ENCODE measurements at places on chromosomes 11 and 22. TPM values are rescaled to one million over a fixed set of nuclear protein-coding genes. Genes with fewer than 3 reads are reported as not detected.

- H3K4me3 ChIP-seq: peak overlapping the region; percentile 37
- no peaks in the 10 kb centered on the region for H3K4me1 ChIP-seq
- peak; percentile 46 for DNase-seq
- no peak overlapping the region for H3K27ac ChIP-seq
- H3K36me3 ChIP-seq: no peaks in the 10 kb centered on the region
- H3K27me3 ChIP-seq: peaks cover 6% of the 10 kb centered on the region
Measured at GRCh38 chr11:123301696-123302400, 106.8 kb upstream of the CLMP start.

DNA sequence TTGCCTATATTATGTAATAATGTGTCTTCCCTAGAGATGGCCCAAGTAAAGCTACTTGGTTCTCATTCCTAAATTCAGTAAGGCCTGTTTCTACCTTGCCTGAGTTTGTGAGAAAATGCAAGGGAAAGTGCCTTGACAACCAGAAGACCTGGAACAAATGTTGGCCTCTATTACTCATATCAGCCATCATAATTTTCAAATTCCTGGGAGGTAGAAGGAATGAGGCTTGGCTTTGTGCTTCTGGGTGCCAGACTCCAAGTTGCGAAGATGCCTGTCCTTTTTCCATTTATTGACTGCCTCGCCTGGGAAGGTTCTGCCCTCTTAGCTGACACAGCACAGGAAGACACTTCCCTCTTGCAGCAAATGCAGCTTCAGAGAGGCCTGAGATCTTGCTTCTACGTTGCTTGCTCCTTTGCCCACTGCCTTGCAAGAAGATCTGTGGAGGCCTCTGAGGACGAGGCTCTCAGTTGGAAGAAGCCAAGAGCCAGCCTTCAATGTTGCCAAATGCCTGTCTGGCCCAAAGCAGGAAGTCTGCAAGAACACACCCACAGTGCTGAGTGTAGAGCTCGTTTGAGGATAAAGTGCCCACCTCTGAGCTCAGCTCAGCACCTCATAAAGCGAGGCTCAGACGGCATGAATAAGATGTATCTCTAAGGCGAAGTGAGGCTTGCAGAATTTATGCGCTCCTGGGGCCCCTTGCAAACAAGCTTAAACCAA is 120.1 kb downstream of the GALNT18 start:
- H3K4me1 ChIP-seq: peaks cover 12% of the 10 kb centered on the region
- no peaks in the 10 kb centered on the region for H3K36me3 ChIP-seq
- H3K27me3 ChIP-seq: no peaks in the 10 kb centered on the region
- H3K27ac ChIP-seq: peak overlapping the region; percentile 56

- H3K27ac ChIP-seq: no peak overlapping the region
- no peaks in the 10 kb centered on the region for H3K4me1 ChIP-seq
- H3K4me3 ChIP-seq: no peak overlapping the region
- no peak for DNase-seq
Measured at GRCh38 chr11:34775417-34775888, 140.7 kb downstream of the APIP start.

DNA sequence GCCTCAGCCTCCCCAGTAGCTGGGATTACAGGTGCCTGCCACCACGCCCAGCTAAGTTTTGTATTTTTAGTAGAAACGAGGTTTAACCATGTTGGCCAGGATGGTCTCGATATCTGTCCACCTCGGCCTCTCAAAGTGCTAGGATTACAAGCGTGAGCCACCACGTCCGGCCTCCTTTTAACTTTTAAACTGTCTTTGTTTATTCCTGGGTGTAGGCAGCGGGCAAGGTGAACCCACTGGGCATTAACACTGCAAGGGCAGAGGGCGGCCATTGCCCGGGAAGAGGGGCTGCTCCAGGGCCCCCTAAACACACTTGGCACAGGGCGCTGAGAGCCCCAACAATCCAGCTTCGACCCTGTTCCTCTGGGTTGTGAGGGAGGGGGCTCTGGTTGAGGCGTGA is 693.6 kb downstream of the BRD1 start:
- no peaks in the 10 kb centered on the region for H3K36me3 ChIP-seq
- H3K27me3 ChIP-seq: no peaks in the 10 kb centered on the region
- H3K4me3 ChIP-seq: no peak overlapping the region
- no peaks in the 10 kb centered on the region for H3K4me1 ChIP-seq
- H3K27ac ChIP-seq: no peak overlapping the region

DNA sequence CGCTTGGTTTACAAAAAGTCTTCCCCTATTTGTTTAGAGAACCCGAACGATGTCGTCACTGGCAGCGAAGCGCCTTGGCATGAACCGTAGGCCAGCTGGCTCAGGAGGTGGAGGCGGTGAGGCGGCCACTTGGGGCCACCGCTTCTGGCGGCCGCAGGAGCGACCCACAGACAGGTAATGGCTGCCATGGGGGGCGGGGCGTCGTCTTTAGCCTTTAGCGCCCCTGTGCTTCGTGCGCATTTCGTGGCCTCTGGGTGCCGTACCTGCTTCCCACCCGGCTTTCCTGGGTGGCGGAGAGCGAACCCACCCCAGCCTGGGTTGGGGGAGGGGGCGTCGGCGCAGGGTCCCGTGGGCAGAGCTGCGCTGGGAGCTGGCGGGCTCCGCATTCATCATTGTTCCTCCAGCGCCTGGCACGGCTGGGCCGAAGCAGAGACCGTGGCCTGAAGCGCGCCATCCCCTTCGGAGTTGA is 469 bp upstream of the OSBP2 start:
- no peaks in the 10 kb centered on the region for H3K4me1 ChIP-seq
- peak overlapping the region; percentile 70 for H3K27ac ChIP-seq
- peak overlapping the region; percentile 64 for H3K4me3 ChIP-seq
- no peaks in the 10 kb centered on the region for H3K36me3 ChIP-seq
- no peaks in the 10 kb centered on the region for H3K27me3 ChIP-seq
- peak; percentile 75 for DNase-seq

GRCh38 chr11:57792060-57792541 is 30.5 kb downstream of the CTNND1 start:
- peak overlapping the region; percentile 85 for H3K27ac ChIP-seq
- H3K4me3 ChIP-seq: no peak overlapping the region

LUZP2 gene
- 1.3 TPM for total RNA-seq

NECTIN1 gene
- total RNA-seq: 59.9 TPM

PGM2L1 gene
- 7.8 TPM for total RNA-seq

KLHDC7B gene
- total RNA-seq: 0.07 TPM

SHANK2 gene
- total RNA-seq: 26.0 TPM
